ENCODE measurements at places on chromosomes 3 and 15. TPM values are rescaled to one million over a fixed set of nuclear protein-coding genes. Genes with fewer than 3 reads are reported as not detected.

Gene C2CD4A
- under 0.01 TPM for total RNA-seq

Gene TRAT1
- total RNA-seq: not detected

Gene NAA50
- 163 TPM for total RNA-seq

Gene DPH3
- 21.4 TPM for total RNA-seq

Gene RFC4
- total RNA-seq: 18.1 TPM
